Central memory CD4-positive, alpha-beta T cell (primary cell): ENCODE measurements at places on chromosomes 5 and 9.

DNA sequence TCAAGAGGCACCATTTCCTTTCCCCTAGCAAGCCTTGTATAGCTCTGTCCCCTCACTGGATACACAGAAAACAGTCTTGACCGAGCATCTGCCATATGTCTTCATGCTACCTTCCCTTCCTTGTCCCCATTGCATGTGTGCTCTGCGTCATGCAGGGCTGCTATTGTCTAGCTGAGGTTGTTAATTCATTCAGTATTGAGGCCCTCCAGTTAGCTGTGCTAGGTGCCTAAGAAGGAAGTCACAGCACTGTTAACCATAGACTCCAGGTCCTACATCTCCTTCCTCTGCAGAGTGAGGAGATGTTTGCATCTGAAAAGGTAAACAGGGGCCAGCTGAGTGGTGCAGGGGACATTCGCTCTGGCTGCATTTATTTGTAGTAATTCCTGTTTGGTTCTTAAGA is 48.2 kb downstream of the SLC1A3 start:
- no peak for DNase-seq

DNA sequence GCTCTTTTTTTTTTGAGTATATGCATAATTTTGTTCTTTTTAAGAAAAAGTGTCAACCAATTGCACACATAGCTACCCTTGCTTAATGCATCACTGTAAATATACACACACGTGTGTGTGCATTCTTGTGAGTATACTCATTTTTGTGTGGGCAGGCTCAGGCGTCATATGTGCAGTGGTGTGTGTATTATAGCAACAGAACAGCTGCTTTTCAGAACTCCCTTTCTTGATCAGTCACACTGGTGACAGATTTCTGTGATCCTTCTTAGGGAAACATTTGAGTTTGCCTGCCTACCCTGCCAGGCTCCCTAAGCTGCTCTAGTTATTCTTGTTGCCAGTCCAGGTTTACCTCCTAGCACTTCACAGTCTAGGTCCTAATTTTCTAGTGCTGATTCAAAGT is 287.0 kb upstream of the SEMA6A start:
- DNase-seq = no peak

GRCh38 chr5:33257807-33258429 is 182.8 kb upstream of the TARS1 start:
- DNase-seq = no peak

GRCh38 chr9:31335529-31336234 is 1048.8 kb upstream of the ACO1 start:
- DNase-seq = peak; percentile 13

DNA sequence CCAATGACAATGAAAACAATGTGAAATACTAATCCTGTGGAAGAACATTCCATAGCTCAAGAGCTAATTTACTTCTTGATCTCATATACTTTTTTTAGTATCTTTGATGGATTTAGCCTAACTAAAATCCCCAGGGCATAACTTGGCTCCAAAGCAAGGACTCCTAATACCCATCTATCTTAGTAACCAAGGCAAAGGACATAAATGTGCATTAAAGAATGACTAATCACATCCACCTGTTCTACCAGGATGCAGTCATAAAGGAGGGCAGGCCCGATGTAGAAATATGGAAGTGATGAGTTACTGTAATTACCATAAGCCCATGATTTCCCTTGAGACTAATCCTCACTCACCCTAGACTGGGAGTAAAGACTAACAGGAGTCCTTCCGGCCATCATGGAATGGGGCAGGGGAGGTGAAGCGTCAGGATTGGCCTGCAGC is 56.9 kb downstream of the KIF24 start:
- no peak for DNase-seq

DNA sequence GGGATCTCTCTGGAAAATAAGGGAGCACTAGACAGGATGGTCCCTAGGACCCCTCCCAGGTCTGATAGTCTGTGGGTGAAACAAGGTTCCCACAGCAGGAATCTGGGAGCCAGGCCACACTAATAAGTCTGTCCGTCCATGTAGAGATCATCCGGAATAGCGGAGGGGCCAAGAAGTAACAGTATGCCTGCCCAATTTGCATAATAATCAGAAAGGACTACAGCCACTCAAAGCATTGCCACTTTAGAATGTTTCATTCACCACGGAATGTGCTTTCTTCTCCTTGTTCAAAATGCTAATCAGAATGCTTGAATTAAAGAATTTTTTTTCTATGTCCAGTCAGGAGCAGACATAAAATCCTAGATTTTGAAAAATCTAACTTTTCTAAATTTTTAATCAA is 254.9 kb downstream of the ACTL7B start:
- no peak for DNase-seq

DNA sequence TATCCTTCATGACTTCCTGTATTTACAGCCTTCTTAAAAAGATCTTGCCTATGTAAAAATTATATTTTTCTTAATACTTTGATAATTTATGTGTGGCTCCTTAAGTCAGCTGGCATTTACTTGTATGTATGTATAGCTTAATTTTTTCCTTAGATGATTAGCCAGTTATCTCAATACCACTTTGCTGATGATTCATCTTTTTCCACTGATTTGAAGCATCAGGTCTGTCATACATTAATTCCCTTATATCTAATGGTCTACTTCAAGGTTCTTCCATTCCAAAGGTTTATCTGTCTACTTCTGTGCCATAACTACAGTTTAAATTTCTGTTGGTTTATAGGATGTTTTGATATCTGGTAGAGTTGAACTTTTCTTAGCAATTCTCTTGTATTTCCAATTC is 44.9 kb upstream of the MTMR12 start:
- DNase-seq = no peak
